ENCODE measurements at places on chromosomes 7 and 10.

GRCh38 chr7:55524558-55525310, 47.6 kb downstream of the VOPP1 start:
- DNase-seq: no peak

DNA sequence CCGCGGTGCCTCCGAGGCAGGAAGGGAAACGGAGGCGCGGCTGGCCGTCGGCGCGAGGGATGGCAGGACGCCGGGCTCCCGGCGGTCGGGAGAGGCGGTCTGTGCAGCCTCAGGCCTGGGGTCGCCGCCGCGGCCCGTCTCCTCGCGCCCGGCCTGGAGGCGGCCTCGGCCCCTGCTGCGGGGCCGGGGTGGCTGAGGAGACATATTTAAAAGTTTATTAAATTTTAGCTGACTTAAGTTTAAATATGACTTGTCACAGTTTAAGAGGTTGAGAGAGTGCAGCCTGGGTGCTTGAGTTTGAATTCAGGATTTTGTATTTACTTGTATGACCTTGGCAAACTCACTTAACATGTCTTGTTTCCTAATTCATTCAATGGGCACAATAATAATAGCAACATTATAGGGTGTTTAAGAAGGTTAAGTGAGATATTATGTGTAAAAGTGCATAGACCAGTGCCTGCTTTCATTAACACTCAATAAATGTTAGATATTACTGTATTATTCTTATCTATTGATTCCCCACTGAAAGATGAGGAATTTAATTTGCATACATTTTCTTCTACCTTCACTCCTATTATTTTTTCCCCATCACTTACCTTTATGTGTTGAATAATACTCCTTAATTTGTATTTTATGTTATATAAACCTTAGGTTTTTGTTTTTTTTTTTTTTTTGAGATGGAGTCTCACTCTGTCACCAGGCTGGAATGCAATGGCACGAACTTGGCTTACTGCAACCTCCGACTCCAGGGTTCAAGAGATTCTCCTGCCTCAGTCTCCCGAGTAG, 718 bp downstream of the DYNC2I1 start:
- no peak for DNase-seq

DNA sequence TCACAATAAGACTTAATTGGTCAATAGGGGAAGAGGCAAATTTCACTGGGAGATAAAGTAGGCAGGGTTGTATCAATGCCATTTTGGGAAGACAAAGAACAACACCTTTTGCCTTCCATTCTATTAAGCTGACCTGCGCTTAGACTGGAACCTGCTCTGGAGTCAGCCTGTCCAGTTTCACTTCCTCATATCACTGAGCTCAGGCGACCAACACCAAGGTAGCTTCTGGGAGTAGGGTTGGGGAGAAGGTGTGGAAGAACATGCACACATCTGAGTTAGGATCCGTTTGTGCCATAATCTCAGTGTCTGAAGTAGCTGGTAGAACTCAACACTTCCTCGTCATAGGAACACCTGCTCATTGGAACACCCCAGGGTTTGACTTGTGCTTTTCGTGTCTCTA, 527.4 kb upstream of the IGFBP3 start:
- no peak for DNase-seq

- DNase-seq: no peak
Measured at GRCh38 chr7:2608921-2609411, 22.8 kb upstream of the TTYH3 start.

DNA sequence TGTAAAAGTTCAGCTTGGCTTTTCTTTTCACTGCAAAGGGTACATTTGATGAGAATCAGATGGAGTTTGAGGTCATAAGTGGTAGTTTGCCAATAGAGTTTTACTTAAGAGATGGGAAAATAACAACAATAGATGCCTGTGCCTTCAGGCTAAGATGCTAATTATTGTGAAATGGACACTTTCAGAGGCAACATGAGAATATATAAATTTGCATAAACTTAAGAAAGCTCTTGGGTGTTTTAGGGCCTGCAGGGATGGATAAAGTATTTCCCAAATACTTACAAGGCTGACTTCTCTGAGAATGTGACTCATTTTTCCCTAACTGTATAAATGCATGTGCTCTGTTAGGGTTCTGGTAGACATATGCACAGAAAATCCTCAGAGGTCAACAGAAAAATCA, 200.3 kb upstream of the SVIL start:
- DNase-seq: no peak

DNA sequence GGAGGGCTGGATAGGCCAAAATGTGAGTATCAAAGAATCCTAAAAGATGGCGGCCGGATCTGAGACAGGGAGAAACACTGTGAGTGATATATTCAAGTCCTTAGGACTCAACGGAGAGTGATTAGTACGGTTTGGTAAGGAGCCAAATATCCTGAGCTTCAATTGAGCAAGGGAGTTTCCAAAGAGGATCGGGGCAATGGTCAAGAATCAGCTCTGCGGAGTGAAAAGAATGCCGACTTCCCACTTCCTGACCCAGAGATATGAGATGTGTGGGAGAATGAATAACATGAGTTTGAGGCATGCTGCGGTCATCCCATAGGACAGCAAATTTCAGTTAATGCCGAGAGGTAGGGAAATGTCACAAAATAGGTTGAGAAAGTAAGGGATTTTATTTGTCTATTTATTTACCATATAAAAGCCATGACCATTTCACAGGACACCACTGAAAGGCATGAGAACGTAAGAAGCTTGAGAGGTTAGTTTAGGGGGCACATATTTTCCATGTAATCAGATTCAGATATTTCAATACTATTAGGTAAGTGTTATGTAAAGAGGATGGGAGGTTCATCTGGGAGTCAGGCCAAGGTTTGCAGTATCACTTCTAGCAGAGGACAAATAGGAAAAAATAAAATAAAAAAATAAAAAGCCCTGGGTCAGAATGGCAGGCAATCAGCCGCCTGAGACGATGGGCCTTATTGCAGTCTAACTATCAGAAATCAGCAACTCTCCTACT, 165.6 kb downstream of the HGF start:
- DNase-seq: no peak

DNA sequence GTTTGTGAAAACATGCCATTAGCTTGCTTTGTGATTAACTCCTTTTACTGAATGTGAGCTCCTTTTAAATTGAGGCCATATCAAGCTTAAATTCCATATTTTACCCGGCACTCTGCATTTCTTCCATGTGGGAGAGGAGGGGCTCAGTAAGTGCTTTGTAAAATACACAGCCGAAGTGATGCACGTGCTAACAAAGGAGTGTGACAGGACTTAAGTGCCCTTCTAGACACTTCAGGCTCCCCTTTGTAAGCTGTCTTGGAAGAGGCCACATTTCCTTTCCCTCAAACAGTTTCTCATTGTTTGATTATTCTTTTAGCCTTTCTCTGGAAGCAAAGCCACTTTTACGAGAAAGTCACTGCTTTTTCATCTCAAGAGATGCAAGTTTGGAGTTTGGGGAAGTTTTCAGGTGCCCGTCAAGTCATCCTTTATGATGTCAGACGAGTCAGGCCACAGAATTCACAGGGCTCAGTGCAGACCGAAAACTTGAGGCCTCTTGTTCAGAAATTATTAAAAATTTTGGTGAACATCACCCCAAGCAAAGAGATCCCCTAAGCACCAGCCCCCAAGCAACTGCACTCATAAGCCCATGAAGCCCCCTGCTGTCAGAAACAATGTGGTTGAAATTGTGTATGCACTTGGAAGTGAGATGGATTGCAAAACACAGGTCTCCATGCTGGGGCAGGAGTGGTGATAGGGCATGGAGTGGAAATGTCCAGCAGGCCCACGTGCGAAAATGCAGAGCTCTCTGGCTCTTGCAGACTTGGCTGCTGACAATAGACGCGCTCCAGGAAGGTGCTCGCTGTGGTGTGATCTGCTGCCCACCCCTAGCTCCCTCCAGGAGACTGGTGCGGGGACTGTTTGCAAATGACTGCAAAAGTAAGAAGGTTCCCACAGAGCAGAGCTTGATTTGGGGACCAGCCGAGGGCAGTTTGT, 11.5 kb downstream of the IKZF1 start:
- DNase-seq: no peak

DNA sequence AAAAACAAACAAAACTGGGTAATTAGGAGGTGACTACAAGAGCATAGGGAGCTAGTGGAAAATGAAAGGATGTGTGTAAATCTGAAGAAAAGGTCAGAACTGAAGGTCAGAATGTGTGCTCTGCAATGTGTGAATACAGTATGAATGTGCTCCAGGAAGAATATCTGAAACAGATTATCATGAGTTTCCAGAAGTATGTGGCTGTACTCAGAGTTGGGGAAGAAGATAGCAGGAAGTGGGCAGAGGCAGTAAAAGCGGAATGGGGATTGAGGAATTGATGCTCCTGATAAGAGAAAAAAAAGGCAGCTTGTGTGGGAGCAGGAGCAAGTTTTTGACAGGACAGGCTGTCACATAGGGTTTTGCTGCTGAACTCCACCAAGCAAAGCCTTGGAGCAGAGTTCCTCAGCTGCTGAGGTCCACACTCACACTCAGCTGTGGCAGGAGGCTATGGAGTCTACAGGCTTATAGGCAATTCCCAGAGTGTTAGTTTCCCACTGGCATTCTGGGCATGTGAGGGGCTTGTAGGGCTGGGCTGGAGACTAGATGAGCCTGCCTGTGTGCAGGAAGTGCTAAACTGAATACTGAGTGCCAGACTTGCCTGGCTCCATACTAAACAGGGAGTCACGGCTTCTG, 22.9 kb downstream of the H2AZ2 start:
- no peak for DNase-seq

DNA sequence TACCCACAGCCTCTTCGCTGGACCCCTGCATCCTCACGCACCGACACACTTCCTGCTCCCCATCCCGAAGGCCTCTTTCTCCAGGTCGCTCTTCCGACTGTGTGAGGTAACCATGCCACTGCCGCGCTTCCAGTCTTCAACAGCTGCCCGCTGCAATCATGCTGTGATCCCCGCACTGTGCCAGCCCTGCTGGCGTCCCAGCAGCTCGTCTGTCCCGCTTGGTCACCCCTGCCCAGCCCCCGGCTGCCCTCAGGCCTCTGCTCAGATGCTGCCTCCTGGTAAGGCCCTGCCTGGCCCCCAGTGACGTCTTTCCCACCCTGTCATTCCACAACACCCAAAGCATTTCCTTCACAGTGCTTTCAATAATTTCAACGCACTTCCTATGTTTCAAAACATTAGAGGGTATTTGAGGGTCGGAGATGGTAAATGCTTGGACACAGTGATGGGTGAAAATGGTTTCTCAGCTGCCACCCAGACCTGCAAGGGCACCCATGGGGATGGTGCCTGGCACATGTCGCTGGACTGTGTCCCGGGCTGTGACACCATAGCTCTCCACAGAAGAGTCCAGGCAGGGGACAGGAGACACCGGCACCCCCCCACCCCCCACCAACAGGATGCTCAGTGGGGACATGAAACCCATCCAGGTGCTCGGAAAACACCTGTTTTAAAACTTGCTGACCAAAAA, 125.2 kb downstream of the MAD1L1 start:
- no peak for DNase-seq

DNA sequence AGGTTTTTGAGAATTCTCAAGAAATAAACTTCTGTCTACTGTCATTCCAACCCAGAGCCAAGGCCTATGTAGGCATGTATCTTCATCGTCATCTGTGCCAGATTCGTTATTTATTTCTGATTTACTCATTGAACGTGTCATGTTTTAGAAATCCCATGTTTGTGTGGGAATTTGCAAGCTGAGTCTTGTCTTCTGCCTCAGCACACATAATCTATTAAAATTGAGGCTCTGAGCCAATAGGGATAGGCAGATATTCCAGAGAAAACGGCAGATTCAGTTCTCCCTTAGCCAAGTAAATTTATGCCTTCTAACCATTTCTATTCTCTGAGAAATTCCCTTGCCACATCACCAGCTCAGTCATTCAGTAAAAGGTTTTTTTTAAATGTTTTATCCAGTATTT, 444.6 kb downstream of the REEP3 start:
- DNase-seq: no peak

DNA sequence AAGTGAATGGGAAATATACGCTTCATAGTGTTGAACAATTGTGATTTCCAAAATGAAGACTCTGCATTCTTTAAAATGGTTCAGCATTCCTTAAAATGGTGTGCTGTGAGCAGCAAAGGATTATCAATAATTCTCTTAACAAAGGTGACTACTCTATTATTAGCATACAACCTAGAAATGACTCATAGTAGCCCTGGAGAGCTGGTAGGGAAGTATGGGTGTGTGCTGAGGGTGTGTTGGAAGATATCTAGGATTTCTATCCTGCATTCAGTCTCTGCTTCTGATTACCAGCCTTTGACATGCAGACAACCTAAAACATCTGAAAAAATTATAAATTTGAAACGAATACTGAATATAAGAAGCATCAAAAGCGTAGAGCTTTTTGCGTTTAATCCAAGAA, 72.5 kb downstream of the SEMA3D start:
- DNase-seq: no peak

DNA sequence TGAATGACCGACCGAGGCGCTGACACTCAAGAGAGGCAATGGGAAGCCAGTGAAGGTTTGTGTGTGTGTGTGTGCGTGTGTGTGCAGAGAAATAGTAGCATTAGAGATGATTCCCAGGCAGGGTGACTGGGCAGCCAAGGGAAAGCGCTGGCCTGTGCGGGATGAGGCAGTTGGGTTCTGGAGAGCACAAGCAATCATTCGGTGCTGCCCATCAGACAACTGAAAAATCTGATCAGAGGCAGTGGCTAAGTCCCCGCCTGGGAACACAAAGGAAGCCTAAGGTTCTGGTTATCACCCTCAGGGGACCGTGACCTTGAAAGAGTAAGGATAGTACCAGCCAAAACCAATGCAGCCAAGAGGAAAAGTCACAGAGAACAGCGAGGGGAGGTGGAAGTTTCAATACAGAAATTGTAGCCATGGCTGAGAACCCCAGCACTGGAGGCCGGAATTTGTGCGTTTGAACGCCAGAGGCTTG, 868 bp upstream of the PDCD4 start:
- DNase-seq: no peak

DNA sequence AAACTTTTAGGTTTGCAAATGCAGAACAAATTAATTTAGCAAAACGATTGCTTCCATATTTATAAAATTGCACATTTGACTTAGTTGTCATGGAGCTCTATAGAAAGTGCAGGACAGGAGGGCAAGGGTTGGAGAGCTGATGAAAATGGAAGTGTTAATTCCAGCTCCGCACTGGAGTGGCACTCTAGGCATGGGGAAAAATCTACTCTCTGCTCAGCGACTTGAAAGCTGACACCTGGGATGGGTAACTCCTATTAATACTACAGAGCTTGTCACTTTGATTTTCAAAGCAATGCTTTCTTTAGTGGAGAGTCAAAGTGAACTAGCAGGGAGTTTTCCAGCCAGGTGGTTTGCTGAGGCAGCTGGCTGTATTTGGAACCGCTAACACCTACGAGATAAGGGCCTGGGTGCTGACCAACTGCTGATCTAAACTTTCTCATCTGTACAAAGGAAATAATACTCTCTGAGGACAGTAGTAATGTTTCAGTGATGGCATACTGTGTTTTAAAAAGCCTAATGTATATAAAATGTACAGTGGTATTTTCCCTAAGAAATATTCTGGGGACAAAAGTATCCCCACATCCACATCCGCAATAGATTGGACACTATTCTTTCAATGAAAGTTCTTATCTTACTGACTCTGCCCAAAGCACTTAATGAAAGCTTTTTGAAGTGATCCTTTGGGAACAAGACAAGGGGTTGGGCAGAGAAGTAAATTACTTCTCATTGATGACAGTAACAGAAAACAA, 444.3 kb downstream of the GPAM start:
- no peak for DNase-seq

Measured in stimulated activated CD4-positive, alpha-beta T cell treated with anti-CD3 and anti-CD28 coated beads, Interleukin-1b, Interleukin-23, amount 100 ng/mL, for 48 hours (primary cell).